ENCODE measurements at places on chromosomes 2 and 18.

GRCh38 chr18:36665952-36666351 is 162.8 kb downstream of the TPGS2 start:
- no peak for DNase-seq

DNA sequence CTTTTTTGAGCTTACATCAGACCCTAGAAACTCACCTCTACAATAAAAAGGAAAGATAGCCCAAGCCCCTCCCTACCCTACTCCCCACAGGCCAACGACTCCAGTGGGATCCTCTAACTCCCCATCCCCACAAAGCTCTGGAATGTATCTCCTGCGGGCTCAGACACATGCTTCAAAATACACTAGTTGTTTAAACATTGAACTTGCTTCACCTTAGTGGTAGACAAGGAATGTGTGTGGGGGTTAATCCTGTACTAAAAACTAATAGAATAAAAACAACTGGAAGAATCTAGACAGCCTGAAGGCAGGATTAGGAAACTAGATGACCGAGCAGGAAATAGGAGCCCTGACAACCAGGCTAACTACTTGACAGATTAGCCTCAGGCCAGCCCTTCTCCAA is 211.5 kb downstream of the SUCLG1 start:
- no peak for DNase-seq

DNA sequence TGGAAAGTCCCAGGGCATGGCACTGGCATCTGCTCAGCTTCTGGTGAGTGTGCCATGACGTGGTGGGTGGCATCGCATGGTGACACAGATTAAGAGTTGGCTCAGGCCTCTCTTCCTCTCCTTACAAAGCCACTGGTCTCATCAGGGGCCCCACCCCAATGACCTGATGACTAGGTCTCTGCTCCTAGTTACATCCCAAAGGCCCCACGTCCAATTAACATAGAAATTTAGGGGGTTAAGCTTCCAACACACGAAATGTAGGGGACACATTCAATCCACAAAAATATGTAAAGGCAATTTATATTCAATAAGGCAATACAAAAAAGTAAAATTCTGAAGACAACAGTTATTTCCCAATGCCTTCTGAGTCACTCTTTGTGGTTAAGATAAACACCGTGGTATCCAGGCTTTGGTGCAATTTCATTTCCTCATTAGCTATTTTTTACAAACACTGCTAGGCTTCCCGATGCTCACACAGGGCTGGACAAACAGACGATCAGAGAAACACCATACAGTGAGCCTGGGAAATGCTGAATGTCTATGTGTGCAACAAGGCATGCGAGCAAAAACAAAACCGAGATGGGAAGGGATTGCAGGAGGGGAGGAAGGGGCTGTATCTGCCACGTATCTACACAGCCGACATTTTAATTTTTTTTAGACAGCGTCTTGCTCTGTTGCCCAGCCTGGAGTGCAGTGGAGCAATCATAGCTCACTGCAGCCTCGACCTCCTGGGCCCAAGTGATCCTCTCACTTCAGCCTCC is 67.2 kb downstream of the MBP start:
- no peak for DNase-seq

DNA sequence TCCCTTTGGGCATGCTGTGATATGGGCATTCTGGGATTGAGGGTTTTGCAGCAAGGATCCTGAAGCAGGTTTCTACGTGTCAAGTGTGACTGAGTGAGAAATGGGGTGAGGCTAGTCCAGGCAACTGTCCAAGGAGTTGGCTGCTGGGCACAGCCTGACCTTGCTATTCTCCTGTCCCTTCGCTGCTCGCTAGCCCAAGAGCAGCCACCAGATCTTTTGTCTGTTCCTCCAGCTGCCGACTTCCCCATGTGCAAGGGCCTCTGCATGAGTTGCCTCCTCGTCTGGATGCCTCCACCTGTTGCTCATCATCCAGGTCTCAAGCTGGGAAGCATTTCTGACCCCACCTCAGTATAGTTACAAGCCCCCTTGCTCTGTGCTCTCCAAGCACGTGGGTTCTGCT is 71.1 kb downstream of the DYSF start:
- no peak for DNase-seq

- DNase-seq, result no peak
Observed at GRCh38 chr2:241891315-241891987, 21.9 kb downstream of the RTP5 start.

- no peak for DNase-seq
Observed at GRCh38 chr18:41410006-41410405, 545.0 kb upstream of the PIK3C3 start.

DNA sequence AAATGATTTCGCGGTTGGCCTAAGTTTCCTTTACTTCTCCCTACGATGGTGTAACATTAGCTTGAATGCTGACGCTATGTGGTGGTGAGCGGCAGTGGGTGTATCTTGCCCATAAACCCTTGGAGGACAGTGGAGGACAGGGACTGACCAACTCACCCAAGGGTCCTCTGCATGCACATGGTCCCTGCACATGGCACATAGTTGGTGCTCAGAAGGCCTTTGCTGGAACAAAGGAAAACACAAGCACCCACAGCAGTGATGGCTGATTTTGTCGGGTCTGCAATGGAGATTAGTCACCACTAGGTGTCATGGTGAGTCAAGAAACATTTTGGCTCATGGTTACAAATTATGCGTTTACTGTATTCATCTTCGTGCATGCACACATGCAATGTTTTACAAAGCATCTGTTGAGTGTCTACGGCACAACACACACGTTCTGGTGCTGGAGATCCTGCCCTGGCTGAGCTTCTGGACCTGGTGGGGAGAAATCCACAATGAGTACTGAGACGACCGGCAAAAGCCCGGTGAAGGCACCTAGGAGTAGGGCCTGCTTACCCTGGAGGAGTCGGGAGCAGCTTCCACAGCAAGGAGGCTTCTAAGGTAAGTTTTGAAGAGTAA is 44.0 kb downstream of the PDCL3 start:
- peak; percentile 11 for DNase-seq

DNA sequence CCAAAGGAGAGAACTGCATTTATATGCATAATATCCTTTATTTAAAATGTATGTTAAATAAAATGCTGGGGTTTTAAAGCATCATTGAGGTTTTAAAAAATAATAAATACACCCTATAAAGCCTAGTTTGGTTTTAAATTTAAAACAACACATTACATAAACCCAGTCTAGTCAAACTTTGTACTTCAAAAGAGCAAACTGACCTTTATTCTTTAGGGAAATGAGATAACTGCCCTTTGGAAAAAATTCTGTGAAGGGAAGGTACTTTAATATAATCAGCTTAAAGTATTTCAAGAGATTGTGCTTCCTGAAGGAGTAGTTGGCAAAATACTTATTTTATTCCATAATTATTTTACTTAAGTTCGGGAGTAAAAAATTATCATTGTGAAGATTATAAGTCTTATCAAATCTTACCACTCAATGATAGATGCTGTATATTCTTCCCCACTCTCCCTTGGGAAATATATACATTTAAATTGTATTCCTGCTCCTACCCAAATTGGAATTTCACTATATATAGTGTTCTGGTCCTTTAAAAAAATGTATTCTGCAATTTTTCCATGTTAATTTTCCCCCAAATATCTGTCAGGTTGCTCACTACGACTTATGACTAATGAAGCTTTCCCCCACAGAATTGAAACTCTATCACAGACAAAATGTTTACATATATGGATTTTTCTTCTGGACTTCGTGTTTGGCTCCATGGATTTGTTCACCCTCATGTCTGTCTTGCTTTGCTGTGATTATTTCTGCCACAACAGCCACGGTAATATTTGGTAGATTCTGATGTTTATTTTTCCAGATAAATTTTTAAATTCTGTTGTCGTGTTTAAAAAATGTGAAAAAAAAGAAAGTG is 42.1 kb downstream of the ZC3H6 start:
- no peak for DNase-seq

GRCh38 chr18:79529991-79530390 is 134.3 kb downstream of the NFATC1 start:
- no peak for DNase-seq

DNA sequence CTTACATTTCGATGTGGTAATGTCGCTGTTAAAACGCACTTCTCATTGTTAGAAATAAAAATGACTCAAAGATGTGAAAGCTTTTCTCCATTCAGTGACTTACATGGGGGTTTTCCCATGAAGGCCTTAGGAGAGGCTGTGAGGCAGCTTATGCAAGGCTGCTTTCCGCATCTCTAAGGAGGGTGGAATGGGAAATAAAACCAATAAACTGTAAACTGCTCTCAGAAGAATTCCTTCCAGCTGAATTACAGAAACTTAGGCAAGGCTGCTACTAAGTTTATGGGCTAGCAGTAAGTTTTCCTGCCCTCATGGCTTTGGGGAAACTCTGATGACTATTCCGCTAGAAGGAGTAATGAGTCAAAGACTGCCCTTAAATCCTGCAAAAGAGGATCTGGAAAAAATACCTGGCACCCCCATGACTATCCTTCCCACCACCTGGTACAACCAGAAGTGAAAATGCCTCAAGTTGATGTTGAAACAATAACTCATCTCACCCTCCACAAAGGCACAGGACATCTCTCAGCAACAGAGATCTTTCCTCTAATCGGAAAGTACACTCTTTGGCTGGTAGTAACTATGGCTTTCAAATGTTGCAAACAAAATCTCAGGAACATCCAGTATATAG is 97.7 kb upstream of the SMAD7 start:
- no peak for DNase-seq

GRCh38 chr2:70861777-70862625 is 26.4 kb upstream of the CD207 start:
- peak; percentile 53 for DNase-seq
